ENCODE measurements at places on chromosomes 16 and 17.

GRCh38 chr16:29982560-29983419 is 9.1 kb downstream of the TAOK2 start:
- no peak for DNase-seq

GRCh38 chr16:2467528-2468232 is 3.4 kb upstream of the NTN3 start:
- no peak for DNase-seq

- no peak for DNase-seq
These were observed 31.1 kb downstream of the KLHDC4 start for GRCh38 chr16:87734644-87735043.

DNA sequence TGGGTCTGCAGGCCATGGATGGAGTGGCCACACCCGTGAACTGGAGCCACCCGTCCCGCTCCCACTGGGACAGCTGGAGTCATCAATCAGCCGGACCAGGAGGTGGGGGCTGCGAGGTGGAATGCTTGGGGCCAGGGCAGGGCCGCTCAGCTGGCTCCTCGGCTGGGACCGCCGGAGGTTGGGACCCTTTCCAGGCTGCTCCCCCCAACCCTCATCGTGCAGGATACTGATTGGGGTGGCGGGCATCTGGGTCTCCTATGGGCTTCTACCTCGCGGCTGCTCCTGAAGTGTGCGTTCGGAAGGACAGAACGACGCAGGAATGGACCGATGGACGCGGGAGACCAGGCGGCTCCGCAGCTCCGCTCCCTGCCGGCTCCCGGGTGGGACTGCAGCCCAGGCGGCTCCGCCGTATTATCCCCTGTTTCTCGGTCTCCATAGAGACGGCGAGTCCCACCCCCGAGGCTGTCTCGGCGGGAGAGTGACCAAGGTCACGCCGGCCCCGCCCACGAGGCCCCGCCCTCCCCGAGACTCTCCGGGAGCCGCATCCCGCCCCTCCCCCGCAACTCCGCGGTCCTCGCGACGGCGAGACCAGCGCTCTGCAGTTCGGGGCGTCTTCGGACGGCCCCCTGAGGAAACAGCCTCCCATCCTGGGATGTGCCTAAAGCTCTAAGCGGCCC is at the start of gene TPPP3:
Gene TPPP3 (minus strand): TSS at position 388 of the 677 bp plus-strand sequence. CDS start 2,387 bp downstream, outside the sequence.
- peak; percentile 37 for DNase-seq

DNA sequence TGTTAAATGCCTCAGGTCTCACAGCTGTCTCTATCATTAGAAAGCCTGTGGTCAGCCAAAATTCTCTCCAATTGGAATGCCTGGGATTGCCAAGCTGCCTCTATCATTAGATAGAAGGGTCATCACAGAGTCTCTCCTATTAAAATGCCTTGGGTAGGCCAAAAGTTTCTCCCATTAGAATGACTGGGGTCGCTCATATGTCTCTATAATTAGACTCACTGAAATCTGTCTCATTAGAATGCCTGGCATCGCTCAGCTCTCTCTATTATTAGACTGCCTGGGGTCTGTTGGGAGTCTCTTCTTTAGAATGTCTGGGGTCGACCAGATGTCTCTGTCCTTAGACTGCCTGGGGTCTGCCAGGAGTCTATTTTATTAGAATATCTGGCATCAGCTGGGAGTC is 2265.1 kb downstream of the TP53TG3F start:
- no peak for DNase-seq

- DNase-seq, result no peak
These were observed 332.2 kb upstream of the KIF2B start for GRCh38 chr17:53490447-53490968.

DNA sequence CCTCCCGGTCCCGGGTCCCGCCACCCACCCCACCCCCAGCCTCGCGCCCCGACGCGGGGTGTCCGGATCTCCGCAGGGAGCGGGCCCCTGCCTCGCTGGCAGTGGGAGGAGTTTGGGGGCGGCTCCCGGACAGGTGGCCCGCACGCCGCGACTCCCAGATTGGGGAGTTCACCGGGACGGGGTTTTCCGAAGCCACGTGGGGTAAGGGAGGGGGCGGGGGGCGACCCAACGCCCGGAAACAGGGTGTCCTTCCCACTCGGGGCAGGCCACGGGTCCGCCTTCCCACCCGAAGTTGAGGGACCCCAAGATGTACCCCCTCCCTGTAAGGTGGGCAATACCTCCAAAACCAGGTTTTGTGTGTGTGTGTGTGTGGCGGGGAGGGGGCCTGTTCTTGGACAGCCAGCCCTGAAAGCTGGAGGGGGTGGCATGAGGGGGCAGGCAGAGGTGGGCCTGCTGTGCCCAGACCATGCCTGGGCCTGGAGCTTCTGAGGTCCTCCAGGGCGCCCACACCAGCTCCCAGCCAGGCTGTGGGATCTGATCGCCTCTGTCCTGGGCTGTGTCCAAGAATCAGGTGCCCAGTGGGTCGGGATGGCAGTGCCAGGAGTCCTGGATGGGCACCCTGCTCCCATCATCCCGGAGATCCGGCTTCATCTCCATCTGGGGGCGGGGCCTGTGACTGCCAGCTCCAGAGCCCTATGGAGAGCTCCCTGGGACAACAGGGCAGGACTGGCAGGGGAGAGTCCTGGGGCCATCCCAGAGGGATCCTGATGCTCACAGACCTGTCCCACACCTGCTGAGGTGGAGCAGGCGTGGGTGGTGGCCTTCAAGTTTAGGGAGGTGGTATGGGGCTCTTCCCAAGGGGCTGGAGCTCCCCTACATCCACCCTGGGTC is 767 bp downstream of the SYNGR2 start:
- peak; percentile 52 for DNase-seq

- no peak for DNase-seq
These were observed 28.6 kb downstream of the ADAM11 start for GRCh38 chr17:44787271-44787940.

- peak; percentile 78 for DNase-seq
These were observed 9.8 kb downstream of the TMEM208 start for GRCh38 chr16:67236563-67237395.

DNA sequence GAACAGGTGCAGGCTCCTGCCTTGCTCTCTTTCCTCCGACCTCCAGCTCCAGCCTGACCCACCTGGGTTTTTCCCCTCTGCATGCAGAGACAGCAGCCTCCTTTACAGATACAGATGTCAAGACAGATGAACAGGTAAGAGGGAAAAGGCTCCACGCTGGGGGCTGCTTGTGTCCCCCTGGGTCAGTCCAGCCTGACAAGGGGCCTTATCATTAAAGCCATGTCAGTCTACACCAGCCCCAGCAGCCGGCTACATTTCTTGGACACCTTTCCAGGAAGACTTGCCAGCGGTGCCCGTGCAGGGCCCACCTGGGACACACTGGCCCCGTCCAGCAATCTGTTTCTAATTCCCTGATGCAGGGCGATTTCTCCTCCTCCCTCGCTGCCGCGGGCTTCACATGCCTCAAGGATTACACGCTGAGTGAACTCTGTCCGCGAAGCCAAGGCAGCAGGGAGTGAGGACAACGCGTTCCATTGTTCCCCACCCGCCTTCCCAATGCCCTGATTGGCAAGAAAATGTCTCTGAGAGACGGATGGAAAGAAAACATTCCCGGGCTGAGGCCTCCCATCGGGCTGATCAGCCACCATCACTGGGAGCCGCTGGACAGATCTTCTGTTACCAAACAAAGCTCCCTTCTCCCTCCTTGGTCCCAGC is 184.7 kb downstream of the C16orf95 start:
- no peak for DNase-seq

- no peak for DNase-seq
These were observed 21.2 kb upstream of the GNG13 start for GRCh38 chr16:821751-822150.

GRCh38 chr16:85395207-85395912 is 217.8 kb upstream of the GSE1 start:
- DNase-seq, result no peak

- DNase-seq, result no peak
These were observed 28.1 kb downstream of the VWA3A start for GRCh38 chr16:22120440-22120839.

DNA sequence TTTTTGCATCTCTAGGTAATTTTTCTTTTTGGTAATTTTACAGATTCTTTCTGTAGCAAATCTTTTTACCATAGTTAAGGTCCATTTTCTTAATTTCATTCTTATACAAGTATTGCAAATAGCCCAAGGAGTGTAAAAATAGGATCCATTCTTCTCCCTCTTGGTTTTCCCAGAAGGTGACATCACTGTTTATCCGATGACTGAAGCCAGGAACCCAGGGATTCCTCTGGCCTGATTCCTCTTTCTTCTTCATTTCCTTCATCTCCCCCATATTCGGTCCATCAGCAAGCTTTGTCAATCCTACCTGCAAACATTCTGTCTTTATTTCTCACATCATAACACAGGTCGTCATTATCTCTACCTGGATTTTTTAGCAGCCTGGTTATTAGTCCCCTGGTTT is 5.3 kb downstream of the RBBP6 start:
- DNase-seq, result no peak
